Femur (tissue), 1 donor: ENCODE measurements at places on chromosomes 4 and X.
A peak's percentile ranks its signal among the peaks of the same experiment; 100 is the strongest.

GRCh38 chrX:151896734-151897474, 15.8 kb upstream of the MAGEA4 start:
- DNase-seq = no peak

- DNase-seq = peak; percentile 26
Measured at GRCh38 chrX:104370089-104370488, 115.4 kb upstream of the ESX1 start.

DNA sequence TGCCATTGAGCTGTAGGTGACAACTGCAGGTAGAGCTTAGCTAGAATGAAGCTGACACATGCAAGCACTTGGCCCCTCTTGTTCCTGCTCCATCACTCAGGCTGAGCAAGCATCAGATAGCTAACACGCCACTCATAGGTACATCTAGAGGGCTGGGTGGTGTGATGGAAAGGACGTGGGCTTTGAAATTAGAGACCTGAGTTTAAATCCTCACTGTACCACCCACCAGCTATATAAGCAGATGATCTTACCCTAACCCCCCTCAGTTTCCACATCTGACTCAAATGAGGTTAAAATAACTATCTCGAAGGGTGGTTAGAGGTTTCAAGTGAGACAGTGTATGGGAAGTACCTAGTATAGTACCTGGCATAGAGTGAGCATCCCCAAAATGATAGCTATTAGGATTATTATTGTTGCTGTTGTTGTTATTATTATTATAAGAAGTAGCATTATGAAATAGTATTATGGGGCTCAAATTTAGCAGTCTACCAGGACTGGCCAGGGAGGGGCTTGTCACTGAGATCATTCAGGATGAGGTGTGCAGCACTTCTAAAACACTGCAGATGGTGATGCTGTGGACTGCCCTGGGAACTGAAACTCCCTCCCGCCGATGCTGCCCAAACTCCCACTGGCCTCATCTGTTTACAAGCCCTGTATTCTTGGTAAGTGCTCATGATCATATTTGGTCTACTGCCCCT, 59.0 kb downstream of the REELD1 start:
- DNase-seq = no peak

GRCh38 chr4:107006218-107006617, 29.9 kb downstream of the DKK2 start:
- no peak for DNase-seq

DNA sequence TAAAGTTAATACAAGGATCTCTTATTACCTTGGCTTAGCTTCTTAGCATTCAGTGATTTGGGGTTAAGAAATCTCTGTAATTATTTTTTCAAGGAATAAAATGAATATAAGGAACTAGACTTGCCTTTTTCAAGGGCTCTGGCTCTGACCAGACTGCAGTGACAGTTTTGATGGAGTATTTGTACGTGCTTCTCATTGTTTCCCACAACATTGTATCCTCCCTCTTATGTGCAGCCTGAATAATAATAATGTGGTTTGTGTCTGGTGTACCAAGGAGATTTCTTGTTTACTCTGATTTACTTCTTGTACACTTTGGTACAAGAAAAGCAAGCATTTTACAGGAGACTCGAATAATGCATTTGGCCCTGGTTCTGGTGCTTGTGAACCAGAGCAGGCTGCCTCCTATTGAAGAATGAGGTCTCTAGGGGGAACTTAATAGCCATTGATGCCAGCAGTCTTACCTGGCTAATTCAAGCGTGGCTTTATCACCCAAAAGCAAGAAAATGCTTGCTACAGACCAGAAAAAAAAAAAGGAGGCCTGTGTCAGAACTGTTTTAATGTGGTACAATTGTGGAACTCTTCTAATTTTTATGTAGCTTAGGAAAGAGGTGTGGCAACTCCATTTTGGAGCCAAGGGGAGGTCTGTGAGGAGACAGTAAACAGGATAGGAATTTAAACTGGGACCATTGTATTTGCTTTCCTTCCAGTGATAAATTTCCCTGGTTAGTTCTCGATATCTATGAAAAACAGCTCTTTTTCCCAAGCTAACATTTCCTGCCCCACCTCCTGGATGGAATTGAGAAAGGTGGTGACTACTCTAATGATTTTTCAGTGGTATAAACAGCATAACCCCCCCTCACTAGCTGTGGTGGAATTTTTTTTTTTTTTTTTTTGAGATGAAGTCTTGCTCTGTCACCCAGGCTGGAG, 5.6 kb downstream of the OTC start:
- DNase-seq = no peak

DNA sequence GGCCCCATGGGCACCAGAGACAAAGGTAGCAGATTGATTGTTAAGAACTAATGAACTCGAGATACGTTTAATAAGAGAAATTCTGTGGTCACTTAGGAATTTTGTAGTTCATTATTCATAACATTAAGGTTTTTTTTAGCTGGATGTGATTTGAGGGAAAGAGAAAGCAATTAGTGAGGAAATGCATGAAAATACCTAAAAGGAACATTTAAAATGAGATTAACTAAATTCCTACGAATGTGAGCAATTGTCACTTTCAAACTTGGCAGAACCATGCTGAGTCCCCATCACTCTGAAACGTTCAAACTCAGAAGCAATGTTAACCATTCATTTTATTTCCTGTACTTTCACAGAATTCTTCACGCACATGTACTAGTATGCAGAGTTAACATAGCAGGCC, 5.9 kb downstream of the PRMT9 start:
- DNase-seq = no peak

- no peak for DNase-seq
Measured at GRCh38 chr4:54661169-54661568, 3.4 kb downstream of the KIT start.

DNA sequence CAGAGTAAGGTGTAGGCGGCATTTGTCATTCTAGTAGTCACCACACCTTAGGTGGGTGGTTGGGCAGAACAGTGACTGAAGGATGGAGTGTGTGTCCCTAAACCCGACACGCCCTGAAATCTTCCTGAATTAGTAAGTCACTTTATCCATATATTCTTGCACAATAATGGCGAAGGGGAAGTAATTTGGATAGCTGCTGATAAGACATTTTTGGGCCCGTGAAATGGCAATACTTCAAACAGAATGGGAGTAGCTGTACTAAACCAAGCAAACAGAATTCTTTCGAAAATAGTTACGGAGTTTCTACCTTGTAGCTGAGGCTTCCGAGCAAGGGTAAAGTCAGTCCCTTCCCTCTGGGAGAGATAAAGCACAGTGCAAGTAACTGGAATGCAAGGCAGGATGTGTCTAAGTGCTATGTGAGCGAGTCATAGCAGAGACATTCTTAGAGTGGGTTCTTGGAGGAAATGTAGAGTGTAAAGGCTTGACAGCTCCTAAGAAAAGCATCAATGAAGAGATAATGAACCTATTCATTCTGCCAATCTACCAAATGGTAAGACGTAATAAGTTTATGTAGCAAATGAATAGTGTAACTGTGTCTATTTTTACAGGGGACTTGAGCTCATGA, 72.8 kb downstream of the CLCN5 start:
- DNase-seq = no peak

DNA sequence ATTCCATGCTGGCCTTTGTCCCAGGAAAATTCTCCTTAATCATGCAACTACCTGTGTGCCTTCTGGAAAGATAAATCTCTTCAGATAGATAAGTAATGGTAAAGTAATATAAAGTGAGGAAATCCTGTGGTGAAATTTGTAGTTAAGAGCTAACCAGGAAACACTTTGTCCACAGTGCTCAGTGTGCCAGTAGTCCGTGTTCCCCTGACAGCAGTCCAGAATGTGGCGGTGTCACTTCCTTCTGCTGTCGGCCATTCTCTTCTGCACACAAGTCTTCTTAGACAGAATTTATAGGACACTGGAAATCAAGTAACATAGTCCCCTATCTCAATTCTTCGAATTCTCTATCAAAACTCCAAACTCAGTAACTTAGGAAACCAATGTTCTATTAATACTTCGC, 5.7 kb upstream of the CXXC4 start:
- no peak for DNase-seq

- no peak for DNase-seq
Measured at GRCh38 chr4:186946136-186946535, 222.5 kb upstream of the FAT1 start.

DNA sequence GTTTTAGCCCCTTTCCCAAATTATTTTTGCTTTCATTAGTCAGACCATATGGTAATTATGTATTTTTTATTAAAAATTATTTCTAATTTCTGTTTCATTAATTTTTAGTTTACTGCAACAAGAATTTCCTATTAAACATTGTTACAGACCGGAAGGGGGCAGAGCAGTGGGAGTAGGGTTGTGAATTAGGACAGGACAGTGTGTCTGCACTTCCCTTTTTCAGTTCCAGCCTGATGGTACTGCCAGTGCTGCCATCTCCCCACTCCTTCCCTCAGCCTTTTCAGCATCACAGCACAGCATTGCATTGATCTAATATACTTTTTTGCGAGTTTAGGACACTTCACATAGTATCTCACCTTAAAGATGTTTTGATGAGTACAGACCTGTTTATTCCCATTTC, 76.5 kb downstream of the STIM2 start:
- DNase-seq = no peak

DNA sequence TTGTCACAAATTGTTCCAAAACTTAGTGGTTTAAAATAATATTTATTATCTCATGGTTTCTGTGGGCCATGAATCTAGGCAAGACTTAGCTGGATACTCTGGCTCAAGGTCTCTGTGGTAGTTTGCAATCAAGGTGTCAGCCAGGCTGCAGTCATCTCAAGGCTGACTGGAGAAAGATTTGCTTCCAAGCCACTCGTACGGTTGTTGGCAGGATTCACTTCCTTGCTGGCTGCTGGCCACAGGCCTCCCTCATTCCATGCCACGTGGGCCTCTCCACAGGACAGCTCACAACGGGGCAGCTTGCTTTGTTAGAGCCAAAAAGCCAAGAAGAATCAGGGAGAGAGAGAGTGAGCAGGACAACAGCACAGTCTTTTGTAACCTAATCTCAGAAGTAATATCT, 101.4 kb downstream of the WWC2 start:
- DNase-seq = peak; percentile 40

DNA sequence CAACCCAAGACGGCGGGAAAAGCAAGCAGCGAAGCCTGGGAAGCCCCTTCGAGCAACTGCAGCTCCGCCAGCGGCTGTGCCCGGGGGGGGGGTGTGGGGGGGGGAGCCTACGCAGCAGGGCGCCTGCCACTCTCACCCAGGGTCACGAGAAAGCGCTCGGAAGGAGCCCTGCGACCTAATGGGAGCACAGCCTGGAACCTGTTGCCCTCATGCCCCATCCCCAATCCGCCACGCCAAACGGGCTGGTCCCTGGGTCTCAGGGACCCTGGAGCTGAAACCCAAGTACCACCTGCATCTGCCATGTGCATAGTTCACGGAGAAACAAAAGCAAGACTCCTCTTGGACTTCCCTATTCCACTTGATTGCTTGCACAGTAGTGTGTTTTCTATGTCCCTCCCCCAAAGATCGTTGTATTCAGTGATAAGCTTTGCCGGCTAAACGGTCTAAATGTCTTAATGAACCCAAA, 359 bp upstream of the GAB3 start:
- no peak for DNase-seq

DNA sequence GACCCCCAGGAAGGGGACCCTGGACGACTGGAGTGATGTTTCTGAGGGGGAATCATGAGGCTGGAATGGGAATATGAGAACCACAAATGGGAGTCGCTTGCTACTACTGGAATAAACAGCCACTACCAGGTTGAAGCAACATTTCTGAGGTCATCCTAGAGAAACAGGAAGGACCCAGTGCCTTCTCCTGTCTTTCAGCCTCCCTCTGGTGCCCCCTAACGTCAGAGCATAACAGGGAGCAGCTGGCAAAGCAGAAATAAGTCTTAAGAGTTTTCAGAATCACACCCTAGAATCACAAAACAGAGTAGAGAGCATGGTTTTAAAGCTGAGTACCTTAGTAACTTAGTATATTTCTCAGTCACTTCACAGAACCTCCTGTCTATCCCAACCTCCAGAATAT, 347.8 kb upstream of the PITX2 start:
- DNase-seq = no peak

DNA sequence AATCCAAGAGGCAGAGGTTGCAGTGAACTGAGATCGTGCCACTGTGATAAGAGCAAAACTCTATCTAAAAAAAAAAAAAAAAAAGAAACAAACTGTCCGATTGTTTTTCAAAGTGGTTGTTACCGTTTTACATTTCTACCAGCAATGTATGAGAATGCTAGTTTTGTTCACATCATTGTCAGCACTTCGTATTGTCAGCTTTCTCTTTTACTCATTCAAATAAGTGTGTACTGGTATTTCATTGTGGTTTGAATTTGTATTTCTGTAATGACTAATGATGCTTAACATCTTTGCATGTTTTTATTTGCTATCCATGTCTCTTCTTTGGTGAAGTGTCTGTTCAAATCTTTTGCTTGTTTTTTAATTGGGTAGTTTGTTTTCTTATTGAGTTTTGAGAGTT, 65.8 kb downstream of the GPR101 start:
- DNase-seq = no peak

DNA sequence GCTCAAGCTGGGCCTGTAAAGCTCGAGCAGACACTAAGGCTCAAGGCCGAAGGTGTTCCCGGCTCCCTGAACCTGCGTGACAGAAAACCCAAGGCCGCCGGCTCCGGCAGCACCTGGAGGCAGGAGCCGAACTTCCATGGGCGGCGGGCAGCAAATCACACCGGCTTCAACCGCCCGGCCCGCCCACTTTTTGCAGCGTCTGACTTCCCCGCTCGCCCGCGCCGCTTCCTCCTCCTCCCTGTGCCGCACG, 940 bp upstream of the NSD2 start:
- peak; percentile 90 for DNase-seq

DNA sequence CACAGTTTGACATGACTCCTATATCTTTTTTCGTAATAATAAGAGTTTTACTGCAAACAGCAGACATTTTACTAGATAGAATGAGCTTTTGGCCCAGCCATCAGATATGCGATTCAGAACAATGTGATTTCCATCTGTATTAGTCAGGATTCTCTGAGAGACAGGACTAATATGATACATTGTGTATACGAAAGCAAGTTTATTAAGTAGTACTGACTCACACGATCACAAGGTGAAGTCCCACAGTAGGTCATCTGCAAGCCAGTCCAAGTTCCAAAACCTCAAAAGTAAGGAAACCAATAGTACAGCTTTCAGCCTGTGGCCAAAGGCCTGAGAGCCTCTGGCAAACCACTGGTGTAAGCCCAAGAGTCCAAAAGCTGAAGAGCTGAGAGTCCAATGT, 24.1 kb downstream of the CXCL8 start:
- no peak for DNase-seq

GRCh38 chr4:133188433-133189146, 39.5 kb downstream of the PCDH10 start:
- no peak for DNase-seq

- DNase-seq = no peak
Measured at GRCh38 chr4:2875556-2875955, 31.9 kb downstream of the ADD1 start.

- no peak for DNase-seq
Measured at GRCh38 chr4:147571036-147571770, 46.0 kb upstream of the TMEM184C start.

- DNase-seq = no peak
Measured at GRCh38 chr4:156413239-156414135, 459.8 kb upstream of the CTSO start.
